ENCODE measurements at places on chromosomes 13 and 19.

GRCh38 chr13:92097337-92097903, 699.0 kb downstream of the GPC5 start:
- DNase-seq: no peak

DNA sequence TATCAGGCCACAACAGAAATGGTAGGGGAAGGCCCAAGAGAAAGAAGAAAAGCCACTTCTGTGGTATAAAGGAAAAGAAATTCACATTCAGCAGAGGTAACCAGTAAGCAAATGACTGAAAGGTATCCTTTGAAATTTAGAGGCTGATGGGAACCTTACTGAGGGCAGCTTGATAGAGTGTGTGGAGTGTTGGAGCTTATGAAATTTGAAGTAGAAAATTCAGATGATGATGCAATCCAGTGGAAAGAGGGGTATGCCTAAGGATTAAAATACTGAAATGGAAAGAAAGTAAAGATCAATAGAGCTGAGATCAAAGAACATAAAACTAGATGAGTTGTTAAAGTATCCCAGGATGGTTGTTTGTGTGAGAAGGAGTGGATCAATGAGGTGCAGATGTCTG, 42.8 kb upstream of the RFXAP start:
- no peak for DNase-seq

- DNase-seq: no peak
These were observed 18.5 kb downstream of the TNFRSF19 start for GRCh38 chr13:23588666-23589065.

GRCh38 chr13:110319774-110320509, 12.9 kb downstream of the COL4A2 start:
- no peak for DNase-seq

DNA sequence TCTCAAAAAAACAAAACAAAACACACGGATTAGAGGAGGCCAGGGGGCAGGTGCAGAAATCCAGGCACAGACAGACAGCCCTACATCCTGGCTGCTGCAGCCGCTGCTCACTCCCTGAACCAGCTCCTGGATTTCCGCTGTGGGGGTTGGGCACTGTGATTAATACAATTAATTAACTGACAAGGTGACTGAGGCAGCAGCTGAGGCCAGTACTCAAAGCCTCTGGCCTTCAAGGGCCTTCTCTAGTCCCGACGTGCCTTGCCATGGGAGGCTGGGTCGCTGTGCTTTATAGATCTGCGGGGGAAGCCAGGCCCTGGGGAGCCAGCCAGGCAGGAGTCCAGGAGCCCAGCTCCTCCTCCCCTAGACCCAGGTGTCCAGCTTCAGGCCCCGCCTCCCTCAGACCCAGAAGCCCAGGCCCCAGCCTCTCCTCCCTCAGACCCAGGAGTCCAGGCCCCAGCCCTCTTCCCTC, 4.6 kb downstream of the NECTIN2 start:
- no peak for DNase-seq

DNA sequence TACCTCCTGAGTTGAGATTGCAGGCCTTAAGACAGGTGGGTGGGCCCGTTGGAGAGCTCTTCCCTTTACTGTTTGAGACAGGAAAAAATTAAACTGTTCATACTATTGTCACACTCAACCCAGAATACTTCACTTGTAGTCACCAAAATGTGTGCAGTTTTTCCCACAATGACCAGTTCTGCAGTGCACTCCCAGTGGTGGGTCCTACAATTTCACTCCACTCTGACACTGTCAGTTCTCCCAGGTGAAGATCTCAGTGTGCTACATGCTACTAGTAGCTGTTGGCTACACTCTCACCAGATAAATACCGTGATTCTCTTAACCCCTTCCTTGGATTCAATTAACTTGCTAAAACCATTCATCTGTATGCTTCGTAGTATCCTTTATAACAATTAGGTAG, 2.9 kb downstream of the ZNF665 start:
- DNase-seq: no peak

DNA sequence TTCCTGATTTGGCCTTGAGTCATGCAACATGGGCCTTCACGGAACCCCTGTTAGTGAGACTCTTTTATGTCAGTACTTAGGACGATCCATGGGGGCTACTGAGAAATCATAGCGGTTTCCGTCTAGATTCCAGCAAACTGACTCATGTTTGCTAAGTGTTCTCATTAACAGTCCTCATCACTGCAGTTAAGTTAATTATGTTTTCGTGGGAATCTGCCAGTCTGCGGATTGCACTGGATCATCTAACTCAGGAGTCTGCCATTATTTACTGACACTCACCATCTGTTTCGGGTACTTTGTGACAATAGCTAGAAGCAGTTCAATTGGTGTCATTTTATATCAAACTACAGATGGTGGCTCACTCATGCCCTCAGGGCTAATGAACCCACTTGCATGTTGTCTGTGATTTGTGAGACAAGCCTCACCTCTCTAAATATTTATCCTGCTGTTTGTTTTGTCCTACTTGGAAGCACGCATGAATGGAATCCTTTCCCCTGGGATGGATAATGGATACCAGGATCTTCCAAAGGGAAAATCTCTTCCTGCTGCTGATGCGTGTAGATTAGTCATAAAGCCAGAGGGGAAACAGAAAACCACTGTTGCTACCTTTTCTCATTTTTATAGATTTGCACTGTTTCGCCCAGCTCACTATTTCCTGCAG, 61.8 kb downstream of the RAB20 start:
- no peak for DNase-seq

DNA sequence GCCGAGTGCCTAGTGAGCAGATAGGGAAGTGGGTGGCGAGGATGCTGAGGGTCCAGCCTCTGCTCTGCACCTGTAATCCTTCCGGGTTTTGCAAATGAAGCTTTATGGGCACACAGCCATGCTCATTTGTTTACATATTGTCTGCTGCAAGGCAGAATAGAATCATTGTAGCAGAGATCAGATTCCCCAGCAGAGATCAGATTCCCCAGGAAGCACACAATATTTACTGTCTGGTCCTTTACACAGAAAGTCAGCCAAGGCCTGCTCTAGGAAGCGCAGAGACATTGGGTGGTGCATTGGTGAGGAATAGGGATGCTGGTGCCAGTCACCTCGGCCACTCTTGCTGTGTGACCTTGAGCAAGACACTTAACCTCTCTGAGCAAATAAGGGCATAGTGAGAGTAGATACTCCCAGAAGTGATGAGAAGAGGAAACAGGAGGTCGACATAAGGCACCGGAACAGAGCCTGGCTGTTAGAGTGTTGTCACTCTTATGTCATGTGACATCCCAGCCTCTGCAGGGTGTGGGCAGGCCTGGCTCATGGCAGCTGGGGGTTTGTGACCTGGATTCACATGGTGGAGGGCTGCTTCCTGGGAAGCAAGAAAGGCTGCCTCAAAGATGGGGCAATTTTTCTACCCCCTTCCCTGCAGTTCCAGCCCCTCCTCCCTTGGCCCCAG, 25.6 kb downstream of the CARM1 start:
- DNase-seq: no peak

DNA sequence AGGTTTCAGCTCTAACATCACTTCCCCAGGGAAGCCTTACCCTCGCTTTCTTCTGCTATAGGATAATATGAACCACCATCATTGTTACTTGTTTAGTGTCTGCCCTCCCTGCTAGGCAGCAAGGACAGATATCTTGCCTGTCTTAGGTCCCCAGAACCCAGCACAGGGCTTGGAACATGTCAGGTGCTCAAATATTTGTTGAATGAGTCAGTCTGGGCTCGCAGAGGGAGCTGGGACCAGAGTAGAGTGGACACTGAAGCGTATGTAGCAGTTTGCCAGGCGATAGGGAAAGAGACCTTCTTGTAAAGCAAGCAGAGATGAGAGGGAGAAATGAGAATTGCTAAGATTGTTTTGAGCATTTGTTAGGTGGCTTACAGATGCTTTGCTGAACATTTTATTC, 11.7 kb downstream of the BCKDHA start:
- no peak for DNase-seq

GRCh38 chr13:19665427-19665859, 32.0 kb downstream of the MPHOSPH8 start:
- DNase-seq: no peak

GRCh38 chr13:94559222-94559795, 36.6 kb downstream of the TGDS start:
- no peak for DNase-seq

Data from central memory CD4-positive, alpha-beta T cell (primary cell).